ENCODE measurements at places on chromosomes 5 and 9.

DNA sequence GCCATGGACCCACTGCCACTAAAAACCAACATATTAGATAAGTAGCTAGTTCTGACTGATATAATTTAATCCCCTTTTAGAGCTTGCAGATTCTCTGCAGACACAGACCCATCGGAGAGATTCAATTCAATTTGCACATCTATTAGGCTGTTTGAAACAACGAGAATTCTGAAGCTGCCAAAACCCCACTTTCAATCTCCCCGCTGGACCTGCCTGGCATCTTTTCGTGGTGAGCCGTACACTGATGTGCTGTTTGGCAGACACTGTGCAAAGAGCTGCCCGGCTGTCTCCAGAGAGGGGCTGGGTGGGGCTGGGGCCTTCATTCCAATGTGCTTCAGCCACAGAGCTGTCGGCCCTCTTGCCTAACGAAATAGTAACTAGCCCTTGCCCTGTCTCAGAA is 42.1 kb upstream of the FAM240B start:
- no peaks in the 10 kb centered on the region for H3K27me3 ChIP-seq
- no peaks in the 10 kb centered on the region for H3K36me3 ChIP-seq
- H3K4me1 ChIP-seq, result no peaks in the 10 kb centered on the region

DNA sequence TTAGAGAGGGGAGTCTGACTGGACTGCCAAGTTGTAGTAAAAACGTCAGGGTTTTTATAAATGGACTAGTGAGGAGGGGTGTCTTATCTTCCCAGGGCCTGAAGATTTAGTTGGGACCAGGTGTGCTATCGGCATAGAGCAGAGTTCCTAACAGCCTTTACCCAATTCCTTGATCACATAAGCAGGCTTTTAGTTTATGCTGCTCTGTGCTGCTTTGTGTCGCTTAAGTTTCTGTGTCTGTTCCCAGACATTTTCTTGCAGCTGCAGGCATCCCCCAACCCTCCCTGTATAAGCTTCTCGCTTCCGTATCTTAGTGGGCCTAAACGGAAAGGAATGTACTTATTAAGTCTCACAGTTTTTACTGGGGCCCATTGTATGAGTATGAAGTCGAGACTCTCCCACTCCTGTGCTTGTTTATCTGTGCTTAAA is 2.6 kb upstream of the SMC5 start:
- no peak overlapping the region for H3K4me3 ChIP-seq
- H3K36me3 ChIP-seq, result peaks cover 17% of the 10 kb centered on the region
- H3K4me1 ChIP-seq, result peaks cover 29% of the 10 kb centered on the region

DNA sequence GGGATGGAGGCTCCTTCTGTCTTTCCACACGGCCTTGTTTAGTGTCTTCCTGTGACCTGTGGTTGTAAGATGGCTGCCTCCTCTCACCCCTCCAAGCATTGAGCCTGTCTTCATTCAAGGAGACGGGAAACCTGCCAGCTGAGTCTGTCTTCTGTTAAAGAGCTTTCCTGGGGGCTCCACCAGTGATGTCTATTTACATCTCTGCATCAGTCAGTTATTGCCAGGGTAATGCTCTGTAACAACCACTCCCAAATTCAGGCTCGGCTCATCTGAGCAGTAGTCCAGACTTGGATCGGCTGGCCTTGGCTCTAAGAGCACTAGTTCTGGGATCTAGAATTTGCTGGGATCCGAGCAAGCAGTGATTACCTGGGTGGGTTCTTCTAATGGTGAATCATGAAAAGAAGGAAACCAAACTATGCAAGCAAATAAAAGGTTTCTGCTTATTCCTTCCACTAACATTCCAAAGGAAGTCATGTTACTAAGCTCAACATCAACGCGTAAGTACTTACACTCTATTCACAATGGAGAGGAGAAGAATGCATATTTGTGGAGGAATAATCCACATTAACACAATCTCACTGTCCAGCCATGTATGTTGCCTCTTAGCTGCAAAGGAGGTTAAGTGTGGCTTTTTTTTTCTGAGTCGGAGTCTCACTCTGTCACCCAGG is 61.7 kb downstream of the GALNT12 start:
- no peak for DNase-seq
- no peak overlapping the region for H3K4me3 ChIP-seq
- no peaks in the 10 kb centered on the region for H3K4me1 ChIP-seq
- H3K36me3 ChIP-seq, result no peaks in the 10 kb centered on the region
- H3K27me3 ChIP-seq, result peaks cover 12% of the 10 kb centered on the region

DNA sequence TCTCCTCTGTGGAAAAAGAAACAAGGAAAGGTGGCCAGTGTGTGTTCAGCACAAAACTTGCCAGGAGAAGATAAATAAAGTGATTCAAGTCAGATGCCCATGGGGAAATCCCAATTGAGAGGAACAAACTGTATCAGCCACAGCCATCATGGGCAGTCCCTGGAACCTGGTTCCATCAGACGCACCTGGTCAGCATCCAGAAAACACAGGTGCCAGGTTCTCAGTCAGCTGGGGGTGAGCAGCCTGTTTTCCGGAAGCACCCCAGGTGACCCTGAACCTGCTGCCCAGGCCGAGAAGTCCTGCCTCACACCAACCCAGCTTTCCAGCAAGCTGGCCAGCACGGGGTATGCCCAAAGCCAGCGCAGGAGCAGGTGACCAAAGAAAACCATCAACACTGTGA is 30.5 kb downstream of the PTCH1 start:
- no peak for DNase-seq
- H3K27me3 ChIP-seq, result peaks cover 4% of the 10 kb centered on the region
- peaks cover 5% of the 10 kb centered on the region for H3K4me1 ChIP-seq
- no peak overlapping the region for H3K27ac ChIP-seq
- H3K4me3 ChIP-seq, result no peak overlapping the region
- no peaks in the 10 kb centered on the region for H3K36me3 ChIP-seq

- no peak overlapping the region for H3K27ac ChIP-seq
- H3K27me3 ChIP-seq, result no peaks in the 10 kb centered on the region
- no peak overlapping the region for H3K4me3 ChIP-seq
- H3K36me3 ChIP-seq, result no peaks in the 10 kb centered on the region
- H3K4me1 ChIP-seq, result no peaks in the 10 kb centered on the region
- DNase-seq, result no peak
Observed at GRCh38 chr9:78614892-78615291, 318.0 kb downstream of the PSAT1 start.

DNA sequence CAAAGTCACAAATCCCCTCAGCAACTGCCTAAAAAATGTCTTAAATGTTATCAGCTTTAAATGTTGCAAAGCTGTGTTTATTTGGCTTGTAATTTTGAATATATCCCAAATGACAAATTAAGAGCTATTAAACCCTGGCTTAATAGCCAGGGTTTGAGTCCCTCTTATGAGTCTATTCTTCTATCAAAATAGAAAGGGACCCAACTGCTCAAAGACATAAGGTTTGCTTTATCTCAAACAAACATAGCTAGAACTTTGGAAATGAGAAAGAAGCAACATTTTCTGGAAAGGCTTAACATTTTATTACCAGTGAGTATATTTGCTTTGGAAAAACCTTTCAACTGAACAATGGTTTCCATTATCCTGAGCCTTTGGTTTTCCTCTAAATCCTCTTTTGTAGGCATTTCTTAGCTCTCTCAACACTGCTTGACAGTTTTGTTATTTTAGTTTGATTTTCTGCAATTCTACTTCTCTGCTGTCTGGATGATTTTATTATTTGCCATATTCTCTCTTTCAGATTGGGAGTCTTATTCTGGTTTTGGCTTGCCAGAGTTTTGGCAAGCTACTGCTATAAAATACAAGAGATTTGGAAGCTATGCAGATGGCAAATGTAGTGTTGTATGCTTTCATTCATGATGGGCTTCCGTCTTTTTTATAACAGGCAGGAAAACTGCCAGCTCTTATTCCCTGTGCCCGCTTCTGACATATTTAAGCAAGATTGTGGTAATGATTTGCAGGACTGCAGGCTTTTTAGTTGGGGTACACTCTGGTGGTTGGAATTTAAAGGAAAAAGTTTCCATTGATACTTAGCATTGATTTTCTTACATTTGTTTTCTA is 734.9 kb downstream of the DTWD2 start:
- no peaks in the 10 kb centered on the region for H3K36me3 ChIP-seq
- H3K4me3 ChIP-seq, result no peak overlapping the region
- H3K4me1 ChIP-seq, result peaks cover 4% of the 10 kb centered on the region
- DNase-seq, result no peak

- DNase-seq, result no peak
- no peaks in the 10 kb centered on the region for H3K27me3 ChIP-seq
- H3K27ac ChIP-seq, result peak overlapping the region; percentile 5
- peaks cover 3% of the 10 kb centered on the region for H3K36me3 ChIP-seq
Observed at GRCh38 chr5:102971676-102972293, 148.2 kb downstream of the GIN1 start.

- peak; percentile 29 for DNase-seq
- peaks cover 2% of the 10 kb centered on the region for H3K36me3 ChIP-seq
- peaks cover 31% of the 10 kb centered on the region for H3K27me3 ChIP-seq
- H3K27ac ChIP-seq, result no peak overlapping the region
Observed at GRCh38 chr5:181167814-181168488, 20.6 kb downstream of the OR2V2 start.

- peaks cover 62% of the 10 kb centered on the region for H3K4me1 ChIP-seq
- no peak for DNase-seq
- peaks cover 34% of the 10 kb centered on the region for H3K36me3 ChIP-seq
- H3K27ac ChIP-seq, result peak overlapping the region; percentile 89
Observed at GRCh38 chr9:37301042-37301853, 121.2 kb upstream of the GRHPR start.

GRCh38 chr9:88196142-88196790 is 58.0 kb upstream of the SPATA31C2 start:
- H3K27me3 ChIP-seq, result peaks cover 21% of the 10 kb centered on the region
- H3K36me3 ChIP-seq, result no peaks in the 10 kb centered on the region
- no peak overlapping the region for H3K4me3 ChIP-seq
- no peak overlapping the region for H3K27ac ChIP-seq

DNA sequence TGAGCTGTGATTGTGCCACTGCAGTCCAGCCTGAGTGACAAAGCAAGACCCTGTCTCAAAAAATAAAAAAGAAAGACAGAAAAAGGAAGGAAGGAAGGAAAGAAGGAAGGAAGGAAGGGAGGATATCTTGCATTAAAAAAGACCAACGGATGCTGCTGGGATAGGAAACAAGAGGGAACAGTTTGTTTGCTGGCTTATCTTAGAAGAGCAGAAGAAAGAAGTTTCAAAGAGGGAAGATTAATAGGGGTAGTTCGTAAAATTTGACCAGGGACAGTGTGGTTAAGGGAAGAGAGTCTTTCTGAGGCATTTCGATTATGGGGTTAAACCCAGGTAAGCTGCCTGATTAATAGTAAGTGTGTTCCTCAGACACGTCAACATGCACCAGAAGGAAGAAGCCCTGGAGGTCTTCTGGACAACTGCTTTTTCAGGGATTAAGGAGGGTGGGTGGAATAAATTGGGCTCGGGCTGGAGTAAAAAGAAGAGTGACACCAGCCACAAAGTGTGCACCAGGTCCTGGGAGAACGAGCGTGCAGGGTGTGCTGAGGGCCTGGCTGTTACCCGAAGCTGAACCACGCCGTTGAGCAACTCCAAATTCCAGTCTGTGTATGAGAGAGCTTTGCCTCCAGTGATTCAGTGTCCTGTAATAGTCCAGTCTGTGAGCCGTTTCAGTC is 24.8 kb downstream of the FYB1 start:
- H3K27ac ChIP-seq, result peak overlapping the region; percentile 84
- DNase-seq, result no peak
- H3K36me3 ChIP-seq, result peaks cover 68% of the 10 kb centered on the region

- no peaks in the 10 kb centered on the region for H3K27me3 ChIP-seq
- H3K27ac ChIP-seq, result no peak overlapping the region
- H3K4me1 ChIP-seq, result peaks cover 54% of the 10 kb centered on the region
- DNase-seq, result no peak
- H3K4me3 ChIP-seq, result no peak overlapping the region
Observed at GRCh38 chr5:154276261-154276972, 85.9 kb downstream of the GALNT10 start.

- H3K27me3 ChIP-seq, result no peaks in the 10 kb centered on the region
- H3K4me1 ChIP-seq, result no peaks in the 10 kb centered on the region
- no peak overlapping the region for H3K4me3 ChIP-seq
- no peak overlapping the region for H3K27ac ChIP-seq
Observed at GRCh38 chr5:114010362-114010761, 351.5 kb upstream of the KCNN2 start.

DNA sequence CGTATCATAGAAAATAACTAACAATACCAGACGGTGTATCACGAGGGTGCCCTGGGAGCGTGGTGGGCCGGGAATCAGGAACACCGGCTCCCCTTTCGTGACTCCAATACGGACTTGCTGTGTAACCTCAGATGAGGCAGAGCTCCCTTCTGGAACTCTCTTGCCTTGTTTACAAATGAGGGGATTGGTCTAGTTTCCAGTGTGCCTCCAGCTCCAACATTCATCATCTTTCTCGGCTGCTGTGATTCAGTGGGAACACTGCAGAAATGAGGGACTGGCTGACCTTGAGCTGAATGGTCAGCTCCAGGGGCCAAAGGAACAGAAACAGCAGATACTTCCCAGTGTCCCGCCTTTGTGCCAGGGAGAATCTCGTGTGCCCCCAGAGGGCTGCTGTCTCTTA is 22.6 kb upstream of the TGFBI start:
- H3K27ac ChIP-seq, result no peak overlapping the region
- DNase-seq, result no peak
- H3K4me3 ChIP-seq, result no peak overlapping the region

- no peaks in the 10 kb centered on the region for H3K36me3 ChIP-seq
- H3K27me3 ChIP-seq, result no peaks in the 10 kb centered on the region
- DNase-seq, result no peak
- H3K27ac ChIP-seq, result no peak overlapping the region
Observed at GRCh38 chr9:127660886-127661741, 45.7 kb upstream of the CFAP157 start.

GRCh38 chr5:176741561-176742211 is 68.7 kb upstream of the UNC5A start:
- DNase-seq, result no peak
- no peak overlapping the region for H3K27ac ChIP-seq
- H3K36me3 ChIP-seq, result no peaks in the 10 kb centered on the region
- peaks cover 21% of the 10 kb centered on the region for H3K4me1 ChIP-seq

DNA sequence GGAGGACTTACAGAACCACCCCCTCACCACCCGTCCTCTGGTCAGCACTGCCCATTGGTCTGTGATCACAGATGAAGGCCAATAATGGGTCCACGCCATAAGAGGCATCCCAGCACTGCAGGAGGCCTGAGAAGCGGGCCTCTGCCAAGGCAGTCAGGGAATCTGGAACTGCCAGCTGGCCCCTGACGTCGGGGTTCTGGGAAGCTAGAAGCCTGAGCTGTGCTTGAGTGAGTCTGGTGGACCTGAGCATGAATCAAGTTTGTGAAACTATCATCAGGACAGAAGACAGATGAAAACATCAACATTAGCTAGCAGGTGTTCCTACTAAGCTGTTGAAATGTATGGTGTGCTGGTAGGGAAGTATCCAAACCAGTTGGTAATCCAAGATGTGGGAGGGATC is 7.8 kb downstream of the ANGPTL2 start:
- peaks cover 9% of the 10 kb centered on the region for H3K27me3 ChIP-seq
- no peak overlapping the region for H3K27ac ChIP-seq
- no peak for DNase-seq
- no peaks in the 10 kb centered on the region for H3K36me3 ChIP-seq
- H3K4me3 ChIP-seq, result no peak overlapping the region

GRCh38 chr9:75604661-75605060 is 285.8 kb upstream of the PCSK5 start:
- H3K4me3 ChIP-seq, result no peak overlapping the region
- no peaks in the 10 kb centered on the region for H3K4me1 ChIP-seq
- H3K27ac ChIP-seq, result no peak overlapping the region
- H3K27me3 ChIP-seq, result peaks cover 7% of the 10 kb centered on the region
